ENCODE measurements at places on chromosomes 12 and 14.

GRCh38 chr12:124720681-124721500 lies 142.8 kb downstream of the SCARB1 start:
- DNase-seq: peak; percentile 82

GRCh38 chr12:75955251-75955650 lies 76.3 kb downstream of the PHLDA1 start:
- no peak for DNase-seq

DNA sequence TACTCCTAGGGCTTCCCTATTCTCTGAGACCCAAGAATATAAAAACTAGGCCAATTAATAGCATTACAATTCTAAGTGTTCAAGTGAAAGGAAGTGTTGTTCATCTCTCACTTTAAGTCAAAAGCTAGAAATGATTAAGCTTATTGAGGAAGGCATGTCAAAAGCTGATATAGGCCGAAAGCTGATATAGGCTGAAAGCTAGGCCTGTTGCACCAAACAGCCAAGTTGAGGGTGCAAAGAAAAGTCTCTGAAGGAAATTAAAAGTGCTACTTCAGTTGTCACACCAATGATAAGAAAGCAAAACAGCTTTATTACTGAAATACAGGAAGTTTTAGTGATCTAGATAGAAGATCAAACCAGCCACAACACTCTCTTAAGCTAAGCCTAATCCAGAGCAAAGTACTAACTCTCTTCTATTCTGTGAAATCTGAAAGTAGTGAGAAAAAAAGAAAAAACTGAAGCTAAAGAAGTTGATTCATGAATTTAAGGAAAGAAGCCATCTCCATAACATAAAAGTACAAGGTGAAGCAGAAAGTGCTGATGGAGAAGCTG lies 68.9 kb downstream of the SLC6A15 start:
- DNase-seq: no peak

GRCh38 chr14:50985859-50986331 lies 41.6 kb upstream of the PYGL start:
- no peak for DNase-seq

GRCh38 chr14:30614155-30614554 lies 8.0 kb upstream of the SCFD1 start:
- no peak for DNase-seq

DNA sequence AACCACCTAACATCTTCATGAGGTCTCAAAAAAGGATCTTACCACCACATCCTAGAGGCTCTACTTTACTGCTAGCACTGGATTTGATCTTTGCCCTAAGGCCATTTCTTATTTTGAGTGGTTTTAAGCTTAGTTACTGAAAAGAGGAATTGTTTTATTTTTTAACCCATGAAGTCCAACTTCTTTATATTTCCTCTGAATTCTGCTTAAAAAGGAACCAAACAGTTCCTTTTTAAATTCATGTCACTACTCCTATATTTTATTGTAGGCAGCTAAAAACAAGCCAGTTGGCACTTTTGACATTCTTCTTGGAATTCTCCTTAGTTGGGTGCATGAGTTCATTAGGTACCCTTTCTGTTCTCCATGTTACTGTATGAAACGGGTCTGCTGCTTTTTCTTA lies 76.4 kb downstream of the FGD4 start:
- DNase-seq: no peak

- peak; percentile 21 for DNase-seq
Observed at GRCh38 chr14:51157012-51157411, 62.1 kb upstream of the TRIM9 start.

DNA sequence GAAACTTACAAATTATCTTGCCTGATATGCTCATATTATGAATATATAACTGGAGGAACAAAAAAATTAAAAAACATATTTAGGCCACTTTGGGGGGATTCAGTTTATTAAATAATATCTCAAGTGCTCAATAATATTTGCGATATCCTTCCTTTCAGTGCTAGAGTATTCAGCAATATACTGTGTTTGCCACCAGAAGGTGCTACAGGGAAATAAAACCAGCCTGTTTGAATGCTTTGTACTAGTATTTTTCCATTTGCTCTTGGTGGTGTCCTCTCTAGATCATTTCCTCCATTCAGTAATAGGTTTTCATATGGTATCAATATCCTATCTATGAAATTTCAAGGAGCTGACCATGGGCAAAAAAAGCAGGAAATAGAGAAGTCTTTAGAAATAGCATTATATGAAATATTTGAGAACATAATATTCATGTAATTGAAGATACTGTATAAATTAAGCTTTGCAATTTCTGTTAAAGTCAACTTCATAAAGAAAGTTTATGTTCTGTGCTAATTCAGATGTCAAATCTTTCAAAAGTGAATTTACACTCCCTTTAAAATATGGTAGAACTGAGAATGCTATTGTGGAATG lies 106.2 kb upstream of the NAV3 start:
- DNase-seq: peak; percentile 17

DNA sequence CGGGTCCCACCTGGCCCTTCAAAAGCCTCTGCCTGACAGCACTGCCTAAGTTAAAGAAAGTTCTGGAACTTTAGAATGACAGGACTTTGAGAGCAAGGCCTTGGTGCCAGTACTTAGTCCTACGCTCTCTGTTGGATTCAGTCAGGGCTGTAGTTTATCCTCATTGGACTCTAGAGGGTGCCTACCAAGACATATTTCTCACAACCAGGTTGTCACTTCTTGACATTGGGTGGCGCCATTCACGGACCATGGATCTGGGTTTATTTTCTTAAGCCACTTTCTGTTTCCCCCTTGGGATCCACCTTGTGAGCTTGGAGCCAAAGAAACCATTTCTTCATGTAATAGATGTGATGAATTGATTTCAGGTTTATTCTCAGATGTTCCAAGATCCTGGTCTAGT lies 787.0 kb upstream of the TBX3 start:
- DNase-seq: no peak

GRCh38 chr12:115984616-115985015 lies 292.9 kb downstream of the MED13L start:
- DNase-seq: no peak
